Activated naive CD4-positive, alpha-beta T cell treated with Interleukin-2 at 50 U/mL for 16 hours (primary cell): ENCODE measurements at places on chromosomes 5 and 9.

DNA sequence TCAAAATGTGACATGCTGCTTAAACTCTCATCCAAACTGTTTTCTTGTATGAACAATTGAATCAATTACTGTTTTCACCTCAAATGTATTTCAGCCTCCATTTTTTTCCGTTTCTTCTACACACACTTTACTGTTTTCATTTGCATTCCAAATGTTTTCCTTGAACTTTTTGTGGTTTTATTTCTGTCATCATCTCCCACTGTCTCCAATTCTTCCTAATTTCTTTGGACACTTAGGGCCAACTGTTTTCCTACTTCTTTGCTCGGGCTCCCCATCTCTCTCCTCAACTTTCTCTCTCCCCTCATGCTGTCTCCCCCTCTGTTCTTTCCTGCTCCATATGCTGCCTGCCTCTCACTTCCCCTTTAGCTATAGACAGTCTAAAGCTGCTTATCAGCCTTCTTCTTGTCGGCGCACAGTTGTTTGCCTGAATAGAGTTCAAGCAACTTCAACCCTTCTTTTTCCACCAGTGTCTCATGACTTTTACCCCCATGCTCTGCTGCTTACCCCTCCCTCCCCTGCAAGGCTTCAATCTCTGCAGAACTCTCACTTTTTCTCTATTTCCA is 443.4 kb downstream of the DTWD2 start:
- DNase-seq = no peak

DNA sequence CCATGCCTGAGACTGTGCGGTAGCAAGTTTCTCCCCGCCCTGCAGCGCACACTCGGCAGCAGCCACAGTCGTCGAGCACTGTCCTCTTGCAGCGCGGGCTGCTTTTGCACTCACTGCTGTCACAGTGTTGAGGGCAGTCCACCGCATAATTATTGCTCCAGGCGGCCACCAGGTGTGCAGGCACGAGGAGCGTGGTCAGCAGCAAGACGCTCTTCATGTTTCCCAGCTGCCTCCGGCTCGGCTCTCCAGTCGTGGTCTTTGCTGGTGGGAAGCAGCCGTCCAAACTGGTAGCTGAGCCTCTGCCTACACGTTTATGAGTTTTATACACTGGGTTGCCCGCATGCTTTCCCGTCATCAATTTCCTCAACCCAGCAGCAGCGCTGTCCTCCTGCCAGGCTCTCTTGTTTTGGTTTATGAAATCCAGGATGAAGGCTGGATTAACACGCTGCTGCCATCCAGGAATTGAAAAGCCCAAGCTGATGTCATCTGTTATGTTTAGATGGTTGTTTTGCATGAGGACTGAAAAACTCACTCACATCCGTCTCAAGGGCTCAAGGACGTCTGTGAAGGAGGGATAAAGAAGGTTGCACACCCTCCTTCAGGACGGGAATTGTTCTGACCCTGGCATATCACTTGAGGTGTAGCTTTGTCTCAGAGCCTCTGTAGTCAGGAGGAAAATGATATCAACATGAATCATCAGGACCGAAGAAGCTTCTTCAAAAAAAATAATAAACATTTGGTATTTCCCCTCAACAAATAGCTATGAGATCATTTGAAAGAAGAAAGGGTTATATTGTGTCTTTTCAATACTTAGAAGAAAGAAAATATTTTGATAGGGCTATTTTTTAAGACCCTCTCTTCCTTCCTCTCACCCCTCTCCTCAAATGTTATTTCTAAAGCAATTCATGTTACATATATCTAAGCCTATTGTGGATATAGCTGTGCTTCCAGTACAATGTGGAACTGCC is at the start of gene ESM1:
Gene ESM1 (minus strand): TSS at position 293 of the 968 bp plus-strand sequence. CDS start 76 bp downstream, at position 217.
- DNase-seq = no peak

GRCh38 chr5:122501089-122501435 is 189.0 kb downstream of the SNCAIP start:
- DNase-seq = no peak

DNA sequence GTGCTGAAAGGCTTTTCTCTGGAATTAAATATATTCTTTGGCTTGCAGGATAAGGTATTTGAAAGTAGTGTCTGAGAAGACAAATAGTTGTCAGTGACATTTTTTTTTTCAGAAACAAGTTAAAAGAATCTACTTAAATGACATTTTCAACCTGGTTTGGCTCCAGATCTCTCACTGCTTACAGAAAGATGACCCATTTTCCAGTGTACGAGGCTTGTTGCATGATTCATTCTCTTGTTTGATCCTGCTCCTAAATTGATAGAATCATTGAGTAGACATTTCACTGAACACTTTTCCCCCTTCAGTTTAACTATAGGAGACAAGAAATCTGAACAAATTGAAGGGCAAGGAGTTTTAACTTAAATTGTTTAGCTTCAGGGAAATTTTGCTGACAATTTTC is 546.1 kb downstream of the ZNF608 start:
- DNase-seq = no peak

- DNase-seq = no peak
Measured at GRCh38 chr9:72648324-72649126, 127.1 kb downstream of the TMC1 start.

- peak; percentile 67 for DNase-seq
Measured at GRCh38 chr9:132507670-132508469, 74.5 kb upstream of the BARHL1 start.

GRCh38 chr5:64766941-64767340 is 1.6 kb downstream of the SREK1IP1 start:
- DNase-seq = no peak

- DNase-seq = no peak
Measured at GRCh38 chr5:155148694-155149093, 135.1 kb downstream of the KIF4B start.

GRCh38 chr5:74624501-74624900 is 16.0 kb downstream of the ENC1 start:
- no peak for DNase-seq

DNA sequence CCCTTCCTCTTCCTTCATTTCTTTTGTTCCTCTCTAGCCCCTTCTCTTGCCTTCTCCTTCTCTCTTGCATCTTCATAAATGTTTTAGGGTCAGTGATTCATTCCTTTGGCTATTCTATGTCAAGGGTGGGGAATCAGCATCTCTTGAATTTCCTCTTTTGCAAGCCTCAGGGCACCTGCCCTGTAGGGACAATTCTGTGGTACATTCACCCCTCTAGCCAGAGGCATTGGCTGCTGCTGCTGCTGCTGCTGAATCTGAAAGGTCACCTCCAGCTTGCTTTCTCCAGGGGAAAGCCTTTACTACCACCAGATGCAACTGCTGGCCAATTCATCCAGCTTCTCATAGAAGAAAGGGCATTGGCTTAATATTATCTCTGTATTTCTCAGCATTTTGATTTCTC is 87.3 kb downstream of the INSYN2B start:
- DNase-seq = no peak

DNA sequence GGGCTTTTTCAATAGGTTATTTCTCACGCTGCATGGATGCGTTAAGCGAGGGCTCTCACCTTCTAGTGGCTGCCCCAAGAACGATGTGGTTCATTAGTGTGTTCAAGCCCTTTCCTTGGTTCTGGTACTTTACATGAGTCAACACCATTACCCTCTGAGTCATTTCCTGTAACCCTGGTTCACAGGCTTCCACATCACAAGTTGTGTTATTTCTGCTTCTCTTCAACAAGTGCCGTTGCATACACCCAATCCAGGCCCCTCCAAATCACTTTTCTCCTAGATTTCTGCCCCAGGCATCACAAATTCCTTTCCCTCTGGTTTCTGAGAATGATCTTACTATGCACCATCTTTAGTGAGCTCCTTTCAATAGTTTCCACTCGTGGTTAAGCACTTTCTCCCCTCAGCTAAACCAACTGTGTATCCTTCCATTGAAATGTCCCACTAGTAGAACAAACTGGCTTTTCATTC is 69.5 kb upstream of the RAD23B start:
- peak; percentile 16 for DNase-seq

DNA sequence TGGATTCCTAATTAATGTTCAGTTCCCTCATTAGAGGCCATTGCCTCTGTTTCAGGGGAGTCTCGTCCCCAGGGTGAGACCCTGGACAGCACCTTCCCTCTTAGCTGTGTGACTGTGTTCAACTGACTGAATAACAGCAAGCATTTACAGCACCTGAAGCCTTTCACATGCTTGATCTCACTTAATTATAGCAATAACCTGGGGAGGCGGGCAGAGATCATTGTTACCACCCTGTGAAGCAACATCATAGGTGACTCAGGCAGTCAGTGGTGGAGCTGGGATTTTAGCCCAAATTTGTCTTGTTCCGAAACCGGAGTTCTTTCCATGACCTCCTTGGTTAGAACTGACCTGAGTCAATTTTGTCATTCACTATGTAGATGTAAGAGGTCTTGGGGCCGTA is 105.2 kb upstream of the RAD23B start:
- DNase-seq = no peak

- no peak for DNase-seq
Measured at GRCh38 chr5:5533927-5534326, 111.5 kb downstream of the ICE1 start.

GRCh38 chr9:89529243-89530035 is 31.5 kb upstream of the SEMA4D start:
- peak; percentile 11 for DNase-seq

- no peak for DNase-seq
Measured at GRCh38 chr9:124818431-124819281, 34.6 kb upstream of the WDR38 start.
